ELR (cell line): ENCODE measurements at places on chromosomes 1 and 21.
A peak's percentile ranks its signal among the peaks of the same experiment; 100 is the strongest.

DNA sequence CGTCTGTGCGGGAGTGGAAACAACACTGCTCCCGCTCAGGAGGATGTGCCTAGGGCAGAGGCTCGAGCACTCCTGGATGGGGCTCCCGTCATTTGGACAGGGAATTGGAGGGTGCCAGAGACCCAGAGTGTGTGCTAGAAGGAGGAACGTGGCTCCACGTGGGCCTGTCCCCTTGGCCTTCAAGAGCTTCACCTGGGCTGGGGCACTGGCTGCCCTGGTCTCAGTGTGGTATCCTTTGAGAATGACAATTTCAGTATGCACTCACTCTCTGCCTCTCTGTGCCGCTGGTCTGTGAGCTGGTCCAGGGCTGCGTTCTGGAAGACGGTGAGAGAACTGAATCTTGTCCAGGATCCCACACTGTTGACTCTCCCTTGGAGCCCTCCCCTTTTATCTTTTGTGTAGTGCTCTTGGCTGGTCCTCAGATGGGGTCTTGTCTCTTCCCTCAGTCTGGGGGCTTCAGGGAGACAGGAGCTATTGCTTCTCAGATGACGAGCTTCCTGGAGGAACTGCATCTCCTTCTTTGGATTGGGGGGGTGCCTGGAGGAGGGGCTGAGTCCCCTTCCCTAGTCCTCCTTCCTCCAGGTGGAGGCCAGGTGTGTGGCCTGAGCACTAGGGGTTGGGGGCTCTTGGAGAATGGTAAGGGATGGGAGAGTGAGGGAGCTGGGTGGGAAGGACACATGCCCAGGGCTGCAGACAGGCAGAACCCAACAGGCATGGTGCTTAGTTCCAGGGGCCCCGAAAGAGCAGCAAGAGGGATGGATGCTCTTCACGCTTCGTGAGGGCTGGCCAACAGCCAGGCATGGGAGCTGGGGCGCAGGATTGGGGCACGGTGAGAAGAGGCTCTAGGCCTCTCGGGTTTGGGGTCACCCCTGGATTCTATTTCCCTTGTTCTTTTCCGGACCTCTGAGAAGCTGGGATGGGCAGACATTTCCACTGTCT is 14.8 kb upstream of the ETV3L start:
- DNase-seq, result no peak

- DNase-seq, result peak; percentile 80
Observed at GRCh38 chr1:116486424-116486823, 84.4 kb downstream of the CD58 start.

GRCh38 chr1:209775678-209776077 is 8.7 kb downstream of the C1orf74 start:
- DNase-seq, result no peak

DNA sequence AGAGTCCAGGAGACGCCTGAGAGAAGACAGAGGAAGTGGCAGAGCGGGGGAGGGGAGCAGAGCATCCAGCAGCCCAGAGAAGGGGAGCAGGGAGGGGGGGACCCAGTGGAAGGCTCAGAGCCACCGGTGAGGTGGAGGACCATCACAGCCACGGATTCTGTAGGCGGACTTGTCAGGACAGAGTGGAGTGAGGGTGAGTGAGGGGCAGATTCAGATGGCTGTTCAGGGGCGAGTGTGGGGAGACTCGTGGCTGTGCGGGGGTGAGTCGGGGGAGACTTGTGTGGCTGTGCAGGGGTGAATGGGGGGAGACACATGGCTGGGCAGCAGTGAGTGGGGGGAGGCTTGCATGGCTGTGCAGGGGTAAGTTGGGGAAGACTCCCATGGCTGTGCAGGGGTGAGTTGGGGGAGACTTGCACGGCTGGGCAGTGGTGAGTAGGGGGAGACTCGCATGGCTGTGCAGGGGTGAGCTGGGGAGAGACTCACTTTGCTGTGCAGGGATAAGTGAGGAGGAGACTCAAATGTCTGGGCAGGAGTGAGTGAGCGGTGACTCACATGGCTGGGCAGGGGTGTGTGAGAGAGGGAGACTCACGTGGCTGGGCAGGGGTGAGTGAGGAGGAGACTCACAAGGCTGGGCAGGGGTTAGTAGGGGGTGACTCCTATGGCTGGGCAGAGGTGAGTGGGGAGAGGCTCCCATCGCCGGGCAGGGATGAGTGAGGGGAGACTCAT is 56.8 kb upstream of the ABCG1 start:
- no peak for DNase-seq

DNA sequence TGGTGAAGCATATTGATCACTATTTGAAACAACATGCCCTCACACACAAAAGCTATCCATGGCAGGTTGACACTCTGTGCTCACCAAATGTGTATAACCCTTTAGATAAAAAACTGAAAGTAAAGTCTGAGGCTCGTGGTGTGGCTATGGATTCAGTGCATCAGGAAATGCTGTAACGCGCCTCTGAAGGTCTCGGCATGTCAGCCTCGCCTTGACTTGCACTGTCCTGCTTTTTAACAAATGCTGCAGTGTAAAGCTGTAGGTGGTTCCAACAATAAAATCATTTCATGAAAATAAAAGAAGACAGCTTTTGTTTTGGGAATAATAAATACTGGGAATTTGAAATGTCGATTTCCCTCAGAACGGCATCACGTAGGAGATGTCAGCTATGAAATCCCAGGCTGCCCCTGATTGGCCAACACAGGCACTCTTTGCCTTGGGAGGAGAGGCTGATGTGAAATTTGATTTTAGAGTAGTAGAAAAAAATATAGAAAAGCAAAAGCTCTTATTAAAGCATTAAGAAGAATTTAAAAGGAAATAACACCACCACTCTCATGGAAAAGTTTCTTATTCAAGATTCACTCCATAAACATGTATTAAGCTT is 168.2 kb downstream of the DSCAM start:
- DNase-seq, result no peak

- DNase-seq, result no peak
Observed at GRCh38 chr1:114081437-114082303, 72.0 kb downstream of the SYT6 start.

DNA sequence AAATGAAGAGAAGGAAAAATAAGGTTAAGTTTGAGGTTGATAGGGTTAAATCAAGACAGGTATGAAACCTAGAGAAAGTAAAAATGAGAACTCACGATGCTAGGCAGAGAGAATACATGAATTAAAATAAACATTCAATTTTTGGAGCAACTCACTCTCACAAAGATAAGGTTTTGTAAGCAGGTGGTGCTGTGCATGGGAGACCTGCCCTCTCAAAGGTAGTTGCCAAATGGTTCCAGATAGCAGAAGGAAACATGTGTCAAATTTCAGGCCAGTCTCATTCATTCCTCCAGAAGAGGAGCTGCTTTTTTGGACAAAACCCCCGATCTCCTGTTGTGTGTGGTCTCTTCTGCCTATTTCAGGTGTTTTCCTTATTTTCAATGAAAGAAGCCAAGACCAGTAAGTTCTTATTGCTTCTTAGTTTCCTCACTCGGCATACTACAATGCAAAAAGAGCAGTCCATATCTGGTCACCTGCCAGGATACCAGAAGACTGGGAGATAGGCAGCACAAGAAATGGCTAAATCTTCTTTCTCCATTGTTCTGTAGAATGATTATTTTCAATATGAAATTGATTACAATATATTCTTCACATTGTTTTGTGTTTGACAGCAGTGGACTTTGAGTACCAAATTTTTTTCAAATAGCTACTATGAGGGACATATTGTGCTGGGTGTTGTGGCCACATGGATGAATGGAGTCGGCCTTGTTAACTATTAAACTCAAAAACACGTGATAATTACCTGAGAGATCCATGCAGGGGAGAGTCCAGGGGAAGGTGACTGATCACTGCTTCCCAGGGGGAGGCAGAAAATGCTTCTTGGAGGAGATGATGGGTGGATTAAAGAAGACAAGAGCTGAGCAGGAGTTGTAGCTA is 3.6 kb downstream of the CR1L start:
- no peak for DNase-seq

GRCh38 chr1:184513966-184514365 is 127.1 kb downstream of the C1orf21 start:
- DNase-seq, result peak; percentile 56

GRCh38 chr1:162872981-162873380 is 12.0 kb upstream of the CCDC190 start:
- no peak for DNase-seq

DNA sequence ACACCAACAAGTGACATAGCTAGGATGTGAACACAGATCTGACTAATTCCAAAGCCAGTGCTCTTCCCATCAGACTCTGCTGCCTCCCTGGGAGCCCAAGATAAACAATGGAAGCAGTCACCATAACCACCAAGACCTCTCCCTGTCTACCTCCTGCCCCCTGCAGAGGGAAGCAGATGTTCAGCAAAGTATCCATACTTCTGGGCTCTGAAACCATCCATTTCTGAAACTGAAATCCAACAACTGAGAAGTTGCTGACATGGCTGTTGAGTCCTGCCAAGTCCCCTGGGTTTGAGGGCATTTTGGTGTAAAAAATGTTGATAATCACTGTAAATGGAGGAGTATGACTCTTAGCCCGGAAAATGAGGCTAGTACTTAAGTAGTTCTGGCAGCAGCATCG is 102.1 kb downstream of the TYW3 start:
- peak; percentile 71 for DNase-seq

DNA sequence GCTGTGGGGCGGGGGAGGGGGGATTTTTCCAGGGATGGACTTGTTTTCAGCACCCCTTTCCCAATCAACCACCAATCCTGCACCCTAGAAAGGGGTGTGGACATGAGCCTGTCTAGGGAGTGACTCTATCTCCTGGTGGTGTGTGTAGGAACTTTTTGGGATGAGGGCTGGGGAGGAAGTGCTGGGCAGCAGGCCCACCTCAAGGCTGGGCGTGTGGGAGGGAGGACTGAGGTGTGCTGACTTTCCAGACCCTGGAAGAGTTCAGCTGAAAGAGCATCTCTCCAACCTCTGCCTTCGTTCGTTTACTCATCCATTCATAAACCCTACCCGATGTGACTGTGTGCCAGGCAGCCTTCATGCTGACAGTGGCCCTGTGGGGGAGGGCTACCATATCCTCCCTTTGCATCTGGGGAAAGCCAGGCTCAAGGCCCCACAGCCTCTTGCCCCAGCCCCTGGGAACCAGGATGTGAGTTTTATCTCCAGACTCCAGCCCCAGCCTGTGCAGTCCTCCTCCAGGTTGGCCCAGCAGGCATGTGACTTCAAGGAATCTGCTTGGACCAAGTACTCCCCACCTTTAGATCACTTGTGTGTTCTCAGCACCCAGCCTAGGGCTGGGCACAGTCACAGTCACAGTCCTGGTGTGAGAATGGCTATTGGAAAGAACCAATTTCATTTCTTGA is 6.7 kb downstream of the KNCN start:
- no peak for DNase-seq

DNA sequence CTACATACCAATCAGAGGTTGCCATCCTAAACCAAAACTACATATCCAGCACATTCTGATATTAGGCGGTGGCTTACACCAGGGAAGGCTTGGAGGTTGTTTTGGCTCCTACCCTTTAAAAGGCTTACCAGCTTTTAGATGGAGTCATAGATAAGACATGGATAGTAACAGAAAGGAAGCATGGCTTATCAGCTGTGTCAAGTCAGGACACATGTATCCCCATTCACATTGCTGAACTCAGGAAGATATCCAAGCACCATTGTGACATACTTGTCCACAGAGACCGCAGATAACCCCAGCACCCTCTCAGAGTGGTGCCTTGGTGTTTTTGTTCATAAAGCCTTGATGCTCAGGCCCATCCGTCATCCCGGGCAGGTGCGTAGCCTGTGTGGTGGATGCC is 39.7 kb downstream of the ADARB1 start:
- DNase-seq, result no peak

GRCh38 chr1:42209526-42210251 is 45.1 kb upstream of the GUCA2A start:
- peak; percentile 36 for DNase-seq

DNA sequence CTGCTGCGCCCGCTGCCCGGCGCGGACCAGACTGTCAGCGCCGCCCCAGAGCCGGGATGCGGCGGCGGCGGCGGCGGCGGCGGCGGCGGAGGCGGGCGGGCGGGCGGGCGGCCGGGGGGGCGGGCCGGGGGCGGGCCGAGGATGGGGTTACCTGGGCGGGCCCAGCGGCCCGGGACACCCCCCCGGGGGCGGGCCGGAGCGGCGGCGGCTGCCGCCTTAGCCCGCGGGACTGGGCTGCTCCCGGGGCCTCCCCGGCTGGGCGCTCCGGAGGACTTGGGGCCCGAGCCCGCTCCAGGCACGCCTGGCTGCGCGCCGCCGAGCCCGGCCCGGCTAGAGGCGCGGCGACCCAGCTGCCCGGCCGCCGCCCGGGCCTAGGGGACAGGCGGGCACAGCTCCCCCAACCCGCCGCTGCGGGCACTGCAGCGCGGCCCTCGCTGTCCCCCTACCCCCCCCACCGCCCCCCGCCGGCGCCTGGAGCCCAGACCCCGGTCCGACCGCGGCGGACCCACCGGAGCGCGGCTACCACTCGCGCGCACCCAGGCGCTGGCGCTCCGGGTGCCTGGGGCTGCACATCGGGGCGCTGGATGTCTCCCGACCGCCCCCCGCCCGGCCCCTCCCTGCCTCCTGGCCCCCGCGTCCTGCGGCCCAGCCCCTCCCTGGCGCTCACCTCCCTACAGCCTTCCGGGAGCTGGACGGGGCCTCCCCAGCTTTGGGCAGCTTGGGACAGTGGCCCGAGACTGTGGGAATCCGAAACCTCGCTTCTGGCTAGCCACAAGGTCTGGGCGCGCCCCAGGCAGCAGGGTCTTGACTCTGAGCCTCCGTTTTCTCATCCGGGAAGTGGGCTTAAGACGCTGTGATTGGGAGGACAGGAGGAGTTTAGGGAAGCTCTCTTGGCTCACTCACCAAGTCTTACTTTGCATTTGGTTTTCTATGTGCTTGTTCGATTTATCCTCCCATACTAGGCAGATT is at the start of gene WNT4:
TSS of gene WNT4 (minus strand) at position 33 of the 969 bp plus-strand sequence. CDS start 175 bp downstream, outside the sequence.
- DNase-seq, result peak; percentile 37

DNA sequence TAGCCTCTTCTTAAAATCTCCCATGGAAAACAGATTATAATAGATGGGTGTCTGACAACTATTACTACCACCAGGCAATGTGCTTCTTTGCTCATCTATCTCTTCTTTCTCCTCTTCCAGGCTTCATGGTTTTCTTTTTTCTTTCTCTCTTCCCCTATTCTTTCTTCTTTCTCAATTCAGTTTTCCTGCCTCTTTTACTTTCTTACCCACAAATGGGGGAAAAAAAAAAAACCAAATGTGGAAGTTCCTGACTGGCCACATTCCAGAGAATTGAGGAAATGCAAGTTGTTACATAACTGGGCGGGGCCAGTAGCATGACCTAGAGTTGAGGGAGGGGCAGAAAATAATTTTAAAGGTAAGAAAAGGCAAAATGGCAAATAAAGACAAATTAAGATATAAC is 10.9 kb upstream of the SMG7 start:
- DNase-seq, result peak; percentile 23

DNA sequence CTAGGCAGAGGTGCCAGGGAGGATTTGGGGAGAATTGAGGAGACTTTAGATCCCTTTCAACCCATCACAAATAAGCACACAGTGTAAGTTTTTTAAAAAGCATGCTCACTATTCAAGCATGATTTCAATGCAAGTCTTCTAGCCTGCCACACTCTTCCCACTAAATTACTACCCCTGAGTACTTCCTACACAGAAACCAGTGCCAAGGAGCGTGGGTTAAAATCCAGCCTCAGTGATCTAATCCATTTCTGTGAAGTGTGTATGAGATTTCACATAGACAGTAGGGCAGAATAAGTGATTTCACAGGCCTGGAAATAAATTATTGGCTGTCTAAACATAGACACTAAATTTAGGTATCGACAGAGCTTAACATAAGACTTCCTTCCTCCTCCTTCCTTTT is 142.9 kb upstream of the ATP1B1 start:
- no peak for DNase-seq

GRCh38 chr1:115012006-115012405 is 17.6 kb upstream of the TSHB start:
- DNase-seq, result no peak
